Neural progenitor cell (in vitro differentiated cells): ENCODE measurements at places on chromosomes 7 and 10. TPM values are rescaled to one million over a fixed set of nuclear protein-coding genes. Genes with fewer than 3 reads are reported as not detected.

GRCh38 chr7:130890176-130891020, 156.4 kb upstream of the KLF14 start:
- DNase-seq: no peak

GRCh38 chr7:50422858-50423257, 27.3 kb downstream of the FIGNL1 start:
- DNase-seq: no peak

DNA sequence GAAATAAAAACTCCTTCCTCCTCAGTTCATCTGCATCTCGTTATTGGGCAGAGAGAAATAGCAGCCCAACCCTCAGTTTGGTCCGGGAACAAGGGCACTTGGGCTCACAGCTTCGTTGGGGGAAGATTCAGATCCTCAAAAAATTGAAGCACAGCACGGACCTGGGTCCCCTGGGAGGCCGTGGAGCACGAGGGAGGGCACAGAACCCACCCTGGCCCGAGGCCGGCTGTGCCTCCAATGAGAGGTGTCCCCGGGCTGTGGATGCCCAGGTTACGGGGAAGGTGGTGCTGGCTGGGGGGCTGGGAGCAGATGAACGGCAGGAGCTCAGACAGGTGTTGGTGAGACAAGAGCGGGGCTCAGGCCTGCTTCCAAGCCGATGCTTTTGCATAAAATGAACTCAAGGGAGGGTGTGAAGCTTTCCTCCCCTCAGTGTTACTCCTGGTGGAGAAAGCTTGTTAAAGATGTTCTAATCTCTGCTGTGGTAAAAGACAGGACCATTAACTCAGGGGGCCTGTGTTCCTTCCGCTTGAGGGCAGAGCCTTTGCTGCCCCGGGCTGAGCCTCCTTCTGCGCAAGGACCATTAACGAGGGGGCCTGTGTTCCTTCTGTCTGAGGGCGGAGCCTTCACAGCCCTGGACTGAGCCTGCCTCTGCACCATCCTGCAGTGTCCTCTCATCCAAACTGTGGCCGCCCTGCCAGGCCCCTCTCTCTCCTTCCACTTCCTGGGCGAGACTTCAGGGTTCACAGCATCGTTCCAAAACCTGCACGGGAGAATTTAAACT, 302.2 kb downstream of the ADARB2 start:
- peak; percentile 48 for DNase-seq

- peak; percentile 59 for DNase-seq
Observed at GRCh38 chr10:14325325-14325955, 5.3 kb downstream of the FRMD4A start.

UCMA gene
- total RNA-seq: not detected in 2 replicates

ALOX5 gene
- total RNA-seq: 0.96 and 1.6 TPM in 2 replicates
